ENCODE measurements at places on chromosomes 4 and X. TPM values are rescaled to one million over a fixed set of nuclear protein-coding genes. Genes with fewer than 3 reads are reported as not detected.
A peak's percentile ranks its signal among the peaks of the same experiment; 100 is the strongest.

DNA sequence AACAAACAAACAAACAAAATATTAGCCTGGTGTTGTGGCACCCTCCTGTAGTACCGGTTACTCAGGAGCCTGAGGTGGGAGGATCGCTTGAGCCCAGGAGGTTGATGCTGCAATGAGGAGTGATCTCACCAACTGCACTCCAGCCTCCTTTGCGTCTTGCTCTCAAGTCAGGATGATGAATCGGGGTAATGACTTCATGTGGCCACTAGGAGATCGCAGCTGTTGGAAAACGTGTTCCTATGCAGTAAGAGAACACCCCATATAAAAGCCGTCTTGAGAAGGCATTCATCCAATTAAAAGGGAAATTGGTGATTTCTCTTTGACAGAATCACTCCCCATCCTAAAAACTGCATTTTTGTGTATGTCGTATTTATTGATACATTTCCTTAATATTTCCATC is 6.9 kb downstream of the CCNB3 start:
- DNase-seq: no peak
- no peaks in the 10 kb centered on the region for H3K4me1 ChIP-seq
- no peaks in the 10 kb centered on the region for H3K27me3 ChIP-seq
- no peaks in the 10 kb centered on the region for H3K36me3 ChIP-seq
- H3K27ac ChIP-seq: no peak overlapping the region

EXOC1L gene
- total RNA-seq: not detected

- no peak within 1 kb of the TSS for H3K27ac ChIP-seq
- no peak within 1 kb of the TSS for H3K4me3 ChIP-seq
- no peaks in the 10 kb centered on the region for H3K4me1 ChIP-seq
- DNase-seq: no peak
- peaks cover 11% of the 10 kb centered on the region for H3K27me3 ChIP-seq
Observed at GRCh38 chr4:89307446-89308160, at the start of gene GPRIN3. TSS of gene GPRIN3 (minus strand) at chr4:89307800. CDS start at chr4:89250110, 57,690 bp downstream.

GRCh38 chr4:113336556-113336955 is 287.1 kb downstream of the ANK2 start:
- H3K27me3 ChIP-seq: no peaks in the 10 kb centered on the region
- no peak for DNase-seq
- H3K4me3 ChIP-seq: no peak overlapping the region

NPY5R gene
- total RNA-seq: not detected

AFF2 gene
- total RNA-seq: not detected

- no peak for DNase-seq
- peak overlapping the region; percentile 95 for H3K4me3 ChIP-seq
- H3K36me3 ChIP-seq: no peaks in the 10 kb centered on the region
- no peaks in the 10 kb centered on the region for H3K27me3 ChIP-seq
Observed at GRCh38 chr4:2537011-2537830, 774 bp downstream of the FAM193A start.

GRCh38 chrX:153727123-153727931 is 2.7 kb downstream of the ABCD1 start:
- H3K4me3 ChIP-seq: no peak overlapping the region
- peaks cover 30% of the 10 kb centered on the region for H3K4me1 ChIP-seq
- no peaks in the 10 kb centered on the region for H3K27me3 ChIP-seq
- H3K27ac ChIP-seq: peak overlapping the region; percentile 28
- H3K36me3 ChIP-seq: no peaks in the 10 kb centered on the region

- H3K27me3 ChIP-seq: no peaks in the 10 kb centered on the region
- no peak for DNase-seq
- no peaks in the 10 kb centered on the region for H3K4me1 ChIP-seq
- no peaks in the 10 kb centered on the region for H3K36me3 ChIP-seq
- no peak overlapping the region for H3K4me3 ChIP-seq
Observed at GRCh38 chr4:142293536-142293935, 552.6 kb downstream of the INPP4B start.

- no peaks in the 10 kb centered on the region for H3K27me3 ChIP-seq
- DNase-seq: no peak
- H3K4me1 ChIP-seq: no peaks in the 10 kb centered on the region
- no peaks in the 10 kb centered on the region for H3K36me3 ChIP-seq
Observed at GRCh38 chr4:4655901-4656300, 114.1 kb upstream of the STX18 start.

UCP1 gene
- total RNA-seq: not detected

GRCh38 chr4:184616633-184617551 is 32.4 kb downstream of the CASP3 start:
- peak overlapping the region; percentile 34 for H3K27ac ChIP-seq
- peak overlapping the region; percentile 41 for H3K4me3 ChIP-seq
- peaks cover 10% of the 10 kb centered on the region for H3K4me1 ChIP-seq
- DNase-seq: peak; percentile 38

- H3K27me3 ChIP-seq: peaks cover 12% of the 10 kb centered on the region
- DNase-seq: no peak
- H3K4me3 ChIP-seq: no peak within 1 kb of the TSS
- no peaks in the 10 kb centered on the region for H3K4me1 ChIP-seq
- no peak within 1 kb of the TSS for H3K27ac ChIP-seq
Observed at GRCh38 chr4:154743683-154744340, at the start of gene LRAT. TSS of gene LRAT (plus strand) at chr4:154744000. CDS start at chr4:154744327, 327 bp downstream.

DNA sequence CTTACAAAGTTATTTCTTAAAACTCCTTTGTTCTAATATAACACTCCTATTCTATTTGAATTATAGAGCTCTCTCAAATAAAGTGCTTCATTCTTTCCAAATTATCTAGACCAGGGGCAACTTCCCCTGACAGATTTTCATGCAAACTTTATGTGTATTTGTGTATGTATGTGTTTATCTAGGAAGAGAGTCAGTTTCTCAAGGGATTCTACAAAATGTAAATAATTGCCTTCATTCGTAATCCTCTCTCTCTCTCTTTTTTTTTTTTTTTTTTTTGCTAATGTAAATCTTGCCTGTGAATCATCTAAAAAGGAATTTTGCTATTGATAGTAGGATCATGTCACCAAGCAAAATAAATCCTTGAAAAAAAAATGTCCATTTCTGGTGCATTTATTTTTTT is 38.9 kb upstream of the RBPJ start:
- no peaks in the 10 kb centered on the region for H3K36me3 ChIP-seq
- H3K4me3 ChIP-seq: no peak overlapping the region
- DNase-seq: no peak
- H3K27ac ChIP-seq: no peak overlapping the region
- no peaks in the 10 kb centered on the region for H3K4me1 ChIP-seq

DNA sequence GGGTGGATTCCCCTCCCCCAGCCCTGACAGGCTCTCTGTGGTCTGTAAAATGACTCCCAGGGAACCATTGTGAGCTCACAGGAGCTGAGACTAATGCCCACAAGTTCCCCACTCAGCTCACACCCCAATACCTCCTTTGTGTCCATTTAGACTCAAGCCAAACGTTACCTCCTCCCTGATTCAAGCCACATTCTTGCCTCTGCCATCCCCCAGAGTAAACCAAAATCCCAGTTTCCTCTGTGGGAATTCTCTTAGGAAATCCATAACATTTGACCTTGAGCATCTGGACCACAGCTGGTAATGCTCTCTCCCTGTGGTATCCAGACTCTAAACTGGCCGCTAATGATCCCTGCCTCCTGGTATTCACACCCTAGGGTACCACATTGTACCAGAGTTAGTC is 26.3 kb upstream of the KDM5C start:
- H3K4me3 ChIP-seq: no peak overlapping the region
- H3K27me3 ChIP-seq: no peaks in the 10 kb centered on the region
- H3K27ac ChIP-seq: no peak overlapping the region

TCEAL7 gene
- not detected for total RNA-seq

DNA sequence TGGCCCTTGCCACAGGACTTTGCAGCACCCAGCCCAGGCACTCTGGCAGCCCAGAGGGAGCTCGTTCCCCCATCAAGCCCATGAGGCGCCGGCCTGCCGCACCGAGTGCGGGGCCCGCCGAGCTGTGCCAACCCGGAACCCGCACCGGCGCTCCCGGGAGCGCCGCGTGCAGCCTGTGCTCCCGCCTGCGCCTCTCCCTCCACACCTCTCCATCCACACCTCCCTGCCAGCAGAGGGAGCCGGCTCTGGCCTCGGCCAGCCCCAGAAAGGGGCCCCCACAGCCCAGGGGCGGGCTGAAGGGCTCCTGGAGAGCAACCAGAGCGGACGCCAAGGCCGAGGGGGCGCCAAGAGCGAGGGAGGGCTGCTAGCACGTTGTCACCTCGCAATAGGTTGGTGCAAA is 268.8 kb downstream of the MID1IP1 start:
- no peaks in the 10 kb centered on the region for H3K36me3 ChIP-seq
- no peak overlapping the region for H3K27ac ChIP-seq
- DNase-seq: no peak

DNA sequence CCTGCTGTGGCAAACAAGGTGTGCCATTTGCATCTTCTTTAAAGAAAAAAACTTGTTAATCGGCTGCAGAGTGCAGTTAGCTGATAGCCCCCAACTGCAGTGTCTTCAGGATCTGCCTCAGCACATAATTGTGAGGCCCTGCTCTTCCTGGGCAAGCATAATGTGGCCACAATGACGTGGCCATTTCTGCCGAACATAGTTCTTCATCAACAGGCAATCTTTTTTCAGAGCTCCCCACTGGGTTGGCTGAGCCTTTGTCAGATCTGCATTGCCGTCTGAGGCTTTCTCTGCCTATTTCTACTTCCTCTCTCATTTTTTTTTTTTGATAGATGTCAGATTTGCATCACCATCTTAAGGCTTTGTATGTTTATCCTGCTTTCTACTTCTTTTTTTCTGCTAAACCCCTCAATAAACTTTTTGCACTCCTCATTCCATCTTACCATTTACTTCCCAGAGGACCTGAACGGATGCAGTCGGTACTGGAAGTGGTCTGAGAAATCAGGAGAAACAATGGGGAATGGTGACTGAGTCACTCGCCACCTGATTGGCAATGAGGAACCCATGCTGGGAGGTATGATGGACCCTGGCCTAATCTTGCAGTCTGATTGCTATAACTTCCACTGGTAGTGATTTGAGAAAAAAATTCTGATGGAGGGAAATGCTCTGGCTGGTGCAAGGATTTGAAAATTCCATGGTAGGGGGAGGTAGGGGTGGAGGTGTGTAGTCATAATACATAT is 21.2 kb upstream of the TAB3 start:
- no peaks in the 10 kb centered on the region for H3K36me3 ChIP-seq
- no peak for DNase-seq
- H3K27ac ChIP-seq: no peak overlapping the region
- no peak overlapping the region for H3K4me3 ChIP-seq

GRCh38 chr4:80452768-80453167 is 117.2 kb downstream of the CFAP299 start:
- H3K27ac ChIP-seq: no peak overlapping the region
- DNase-seq: no peak
- H3K4me1 ChIP-seq: no peaks in the 10 kb centered on the region
- H3K36me3 ChIP-seq: no peaks in the 10 kb centered on the region
- H3K4me3 ChIP-seq: no peak overlapping the region

- no peaks in the 10 kb centered on the region for H3K27me3 ChIP-seq
- no peak overlapping the region for H3K27ac ChIP-seq
- H3K4me1 ChIP-seq: no peaks in the 10 kb centered on the region
- H3K4me3 ChIP-seq: no peak overlapping the region
- H3K36me3 ChIP-seq: no peaks in the 10 kb centered on the region
Observed at GRCh38 chr4:152607178-152607577, 71.3 kb upstream of the FBXW7 start.

ATP1B4 gene
- total RNA-seq: not detected

HTN3 gene
- total RNA-seq: not detected

TAPT1 gene
- total RNA-seq: 15.7 TPM

Measured in GM12878 (cell line).